ENCODE measurements at places on chromosomes 2 and 18.

DNA sequence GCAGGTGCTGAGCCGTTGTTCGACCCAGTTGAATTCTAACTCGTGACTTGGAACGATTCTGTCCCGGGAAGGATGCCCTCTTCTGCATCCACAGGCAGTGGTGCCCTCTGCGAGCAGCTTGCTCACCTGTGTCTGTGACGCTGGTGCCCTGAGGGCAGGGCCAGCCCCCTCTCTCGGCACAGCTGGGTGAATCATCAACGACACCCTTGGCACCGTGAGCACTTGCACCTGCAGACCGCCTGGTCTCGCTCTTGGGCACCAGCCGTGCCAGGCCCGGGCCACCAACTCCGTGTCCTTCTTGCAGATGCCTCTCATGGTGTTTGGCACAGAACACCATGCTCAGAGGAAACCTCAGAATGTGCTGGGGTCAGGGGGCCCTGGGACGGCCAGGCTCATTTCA is 75.0 kb downstream of the SLC66A2 start:
- no peak for DNase-seq

GRCh38 chr2:10016001-10016801 is 27.1 kb upstream of the KLF11 start:
- no peak for DNase-seq

DNA sequence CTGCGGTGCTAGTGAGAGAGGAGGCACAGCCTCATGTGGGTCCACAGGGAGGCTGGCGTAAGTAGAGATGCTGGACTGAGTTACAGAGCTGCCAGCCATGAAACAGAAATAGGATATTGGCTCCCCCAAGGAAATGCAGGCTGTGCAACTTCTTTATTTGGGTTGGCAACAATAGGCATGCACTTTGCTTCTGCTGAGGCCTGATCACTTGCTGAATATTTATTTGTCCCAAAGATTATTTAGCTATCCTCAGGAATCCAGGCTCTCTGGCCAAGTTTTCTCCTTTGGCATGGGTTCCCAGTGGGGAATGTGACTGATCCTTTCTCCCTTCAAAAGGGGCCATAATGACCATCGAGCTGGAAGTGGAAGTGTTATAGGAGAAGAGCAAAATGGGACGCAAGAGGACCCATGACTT is 60.0 kb downstream of the MAPK4 start:
- no peak for DNase-seq

DNA sequence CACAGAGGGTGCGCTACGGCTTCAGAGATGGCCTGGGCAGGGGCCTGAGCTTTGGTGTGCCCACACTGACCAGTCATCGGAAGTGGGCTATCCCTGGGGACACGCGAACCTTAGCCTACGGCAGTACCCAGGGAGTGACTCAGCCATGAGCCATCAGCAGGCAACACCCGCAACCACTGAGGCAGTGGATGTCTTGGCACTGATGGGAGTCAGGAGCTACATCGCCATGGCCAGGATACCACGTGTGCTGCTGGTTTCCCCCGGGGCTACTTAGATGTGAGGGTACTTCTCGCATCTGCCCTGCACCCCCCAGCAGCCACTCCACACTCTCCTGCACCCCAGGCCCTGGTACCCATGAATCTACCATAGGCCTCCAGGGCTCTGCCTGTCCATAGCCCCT is 12.8 kb upstream of the HPCAL1 start:
- no peak for DNase-seq

- DNase-seq = no peak
These were observed 631.8 kb upstream of the RAB6C start for GRCh38 chr2:129347486-129348217.

GRCh38 chr2:64379186-64379585 is 74.8 kb upstream of the LGALSL start:
- no peak for DNase-seq

GRCh38 chr2:240813231-240813921 is 6.6 kb downstream of the KIF1A start:
- no peak for DNase-seq

- no peak for DNase-seq
These were observed 437.4 kb upstream of the SALL3 start for GRCh38 chr18:78542204-78542603.

DNA sequence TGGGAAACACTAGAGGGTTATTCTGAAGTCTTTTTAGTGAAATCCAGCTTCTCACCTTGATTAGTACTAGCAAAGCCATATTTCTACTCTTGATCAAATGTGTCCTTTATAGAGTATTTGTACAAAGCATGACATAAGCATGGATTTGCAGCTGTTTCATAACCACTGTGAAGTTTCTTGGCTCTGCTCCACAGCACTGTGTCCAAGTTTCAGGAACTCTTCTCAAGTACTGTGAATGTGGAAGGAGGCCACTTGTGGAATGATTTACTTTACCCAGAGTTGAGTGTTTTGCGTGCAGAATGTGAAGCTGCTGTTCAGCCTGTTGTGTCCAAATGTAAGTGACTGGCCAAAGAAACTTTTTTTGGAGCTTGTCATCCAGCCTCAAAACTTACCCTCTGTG is 16.2 kb upstream of the MAPRE2 start:
- no peak for DNase-seq
